Lung microvascular endothelial cell (primary cell): ENCODE measurements at places on chromosomes 11 and 22. TPM values are rescaled to one million over a fixed set of nuclear protein-coding genes. Genes with fewer than 3 reads are reported as not detected.

DNA sequence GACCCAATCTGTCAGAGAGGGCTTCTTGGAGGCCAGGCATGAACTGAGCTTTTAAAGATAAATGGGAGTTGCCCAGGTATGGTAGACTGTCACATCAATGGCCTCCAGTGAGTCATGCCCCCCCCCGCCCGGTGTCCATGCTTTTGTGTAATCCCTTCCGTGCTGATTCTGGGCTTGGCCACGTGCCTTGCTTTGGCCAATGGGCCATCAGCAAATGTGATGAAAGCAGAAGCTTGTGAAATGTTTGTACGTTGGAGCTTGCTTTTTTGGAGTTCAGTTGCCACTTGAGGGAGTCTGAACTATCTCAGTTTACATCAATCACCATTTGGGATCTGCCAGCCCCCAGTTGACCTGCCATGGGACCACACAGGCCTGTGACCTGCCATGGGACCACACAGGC, 4.3 kb upstream of the THY1 start:
- DNase-seq, result no peak

Gene GSTT2
- 0.20 TPM in 1 of 2 replicates, not detected in the other for total RNA-seq

Gene OTOG
- total RNA-seq, result not detected in 2 replicates

- DNase-seq, result no peak
Measured at GRCh38 chr11:95269036-95269819, 38.2 kb upstream of the SESN3 start.

GRCh38 chr11:70757241-70757640, 358.9 kb downstream of the CTTN start:
- DNase-seq, result no peak

DNA sequence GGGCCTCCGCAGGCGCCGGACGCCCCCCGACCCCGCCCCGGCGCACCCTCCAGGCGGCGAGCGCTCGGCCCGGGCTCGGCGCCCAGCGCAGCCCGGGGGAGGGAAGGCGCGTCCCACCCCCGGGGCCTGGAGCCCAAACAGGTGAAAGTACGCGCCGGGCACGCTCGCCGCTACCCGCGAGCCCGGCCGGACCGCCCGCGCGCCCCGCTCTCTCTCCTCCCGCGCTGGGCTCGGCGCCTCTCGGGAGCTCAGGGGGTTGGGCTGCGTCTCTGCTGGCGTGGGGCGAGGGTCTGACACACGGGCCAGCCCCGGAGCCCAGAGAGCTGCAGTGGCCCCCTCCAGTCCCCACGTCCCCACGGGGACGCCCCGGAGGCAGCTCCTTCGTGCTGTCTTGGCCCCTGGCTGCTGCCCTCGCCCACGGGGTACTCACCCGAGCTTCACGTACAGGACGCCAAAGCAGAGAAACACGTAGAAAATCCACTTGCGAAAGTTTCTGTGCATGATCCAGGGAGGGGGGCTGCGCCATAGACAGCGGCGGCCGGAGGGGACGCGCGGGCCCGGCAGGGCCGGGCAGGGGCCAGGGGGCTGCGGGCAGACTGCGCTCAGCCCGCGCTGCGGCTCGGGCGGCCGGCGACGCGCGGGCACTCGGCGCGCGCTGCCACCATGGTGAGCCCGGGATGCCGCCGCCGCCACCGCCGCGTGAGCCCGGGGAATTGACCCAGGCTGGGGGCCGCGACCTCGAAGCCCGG, 534 bp downstream of the WNT7B start:
- no peak for DNase-seq

DNA sequence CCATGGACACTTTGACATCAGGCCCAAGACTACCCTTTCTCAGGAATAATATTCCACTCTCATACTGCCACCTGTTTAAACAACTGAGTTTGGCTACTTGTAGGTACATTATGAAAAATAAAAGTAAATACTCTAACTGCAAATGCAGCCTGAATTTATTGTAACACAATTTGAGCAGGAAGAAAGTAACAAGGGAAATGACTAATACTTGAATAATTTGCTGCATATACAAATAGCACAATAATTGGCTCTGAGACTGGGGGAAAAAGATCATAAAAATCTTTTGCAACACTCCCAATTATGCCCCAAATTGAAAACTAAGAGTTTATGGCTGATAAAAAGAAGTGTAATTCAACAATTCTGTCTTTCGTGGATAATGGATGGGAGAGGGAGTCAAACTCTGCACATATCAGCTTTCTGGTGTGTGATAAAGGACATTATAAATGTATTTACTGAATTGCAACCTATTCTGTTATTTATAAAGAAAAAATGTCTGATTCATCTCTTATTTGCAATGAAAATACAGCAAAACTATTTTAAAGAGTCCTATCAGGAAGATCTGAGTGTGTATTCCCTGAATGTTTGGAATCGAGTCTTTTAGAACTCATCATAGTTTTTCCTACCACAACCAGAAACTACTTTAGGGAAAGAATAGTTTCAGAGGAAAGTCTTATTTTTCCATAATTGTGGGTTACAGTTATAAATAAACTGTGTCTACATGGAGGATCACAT, 359.0 kb downstream of the JRKL start:
- peak; percentile 46 for DNase-seq

Gene AMPD3
- 1.1 and 6.5 TPM in 2 replicates for total RNA-seq

Gene FBXO3
- 20.0 and 29.0 TPM in 2 replicates for total RNA-seq

DNA sequence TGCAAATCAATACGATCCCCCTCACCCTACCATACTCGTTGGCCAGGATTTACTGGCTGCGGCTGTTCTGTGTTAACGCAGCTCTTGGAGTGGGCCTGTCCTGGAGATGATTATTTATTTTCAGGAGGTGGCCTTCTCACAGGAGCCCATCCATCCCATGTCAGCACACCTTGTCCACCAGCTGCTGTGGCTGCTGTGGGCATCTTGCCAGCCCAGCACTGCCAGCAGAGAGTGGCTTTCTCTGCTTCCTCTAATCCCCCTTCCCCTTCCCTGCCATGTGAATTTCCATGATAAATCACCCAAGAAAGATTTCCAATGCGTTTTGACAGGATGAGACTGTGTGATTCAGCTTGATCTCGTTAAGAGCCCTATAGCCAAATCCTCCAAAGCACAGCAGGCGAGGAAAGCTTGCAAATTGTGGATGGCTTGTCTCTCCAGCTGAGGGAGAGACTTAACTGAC, 309.1 kb upstream of the C11orf87 start:
- DNase-seq, result peak; percentile 4

GRCh38 chr11:42631220-42631843, 680.5 kb upstream of the API5 start:
- DNase-seq, result peak; percentile 7

DNA sequence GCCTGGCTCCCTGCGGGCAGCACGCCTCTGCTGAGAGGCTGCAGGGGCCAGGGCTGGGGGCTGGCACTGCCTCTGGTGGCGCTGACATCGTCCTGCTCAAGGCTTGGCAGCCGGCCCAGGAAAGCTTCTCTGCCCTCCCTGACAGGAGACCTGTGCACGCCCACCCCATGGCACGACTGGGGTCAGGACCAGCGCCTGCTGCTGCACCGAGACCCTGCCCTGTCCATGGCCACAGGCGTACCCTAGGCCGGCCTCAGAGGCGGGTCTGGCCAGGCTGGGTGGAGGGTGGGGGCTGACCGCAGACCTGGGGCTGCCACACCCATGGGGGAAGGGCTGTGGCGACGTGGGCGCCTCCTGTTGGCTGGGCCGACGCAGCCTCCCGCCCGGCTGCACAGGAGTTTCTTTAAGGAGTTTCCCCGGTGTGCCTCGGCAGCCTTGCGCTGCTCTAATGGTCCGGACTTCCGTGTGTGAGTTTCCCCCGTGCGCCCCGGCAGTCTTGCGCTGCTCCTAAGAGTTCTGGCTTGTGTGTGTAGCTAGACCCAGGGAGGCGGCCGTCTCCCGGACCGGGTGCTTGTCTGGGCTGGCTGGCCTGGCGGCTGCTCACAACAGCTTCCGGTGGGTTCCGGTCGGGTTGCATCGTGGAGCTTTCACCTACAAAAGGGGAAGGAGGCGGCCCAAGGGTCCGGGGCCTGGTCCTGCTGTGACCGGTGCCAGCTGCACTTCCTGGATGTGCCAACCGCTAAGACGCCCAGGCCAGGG, 4.6 kb downstream of the TRABD start:
- DNase-seq, result peak; percentile 53

GRCh38 chr11:23480736-23481135, 620.5 kb upstream of the CCDC179 start:
- no peak for DNase-seq

Gene MMP8
- total RNA-seq, result not detected in 2 replicates

GRCh38 chr22:26474682-26475081, 8.9 kb downstream of the HPS4 start:
- no peak for DNase-seq

GRCh38 chr11:8033305-8034105, 46.4 kb downstream of the EIF3F start:
- DNase-seq, result peak; percentile 73

DNA sequence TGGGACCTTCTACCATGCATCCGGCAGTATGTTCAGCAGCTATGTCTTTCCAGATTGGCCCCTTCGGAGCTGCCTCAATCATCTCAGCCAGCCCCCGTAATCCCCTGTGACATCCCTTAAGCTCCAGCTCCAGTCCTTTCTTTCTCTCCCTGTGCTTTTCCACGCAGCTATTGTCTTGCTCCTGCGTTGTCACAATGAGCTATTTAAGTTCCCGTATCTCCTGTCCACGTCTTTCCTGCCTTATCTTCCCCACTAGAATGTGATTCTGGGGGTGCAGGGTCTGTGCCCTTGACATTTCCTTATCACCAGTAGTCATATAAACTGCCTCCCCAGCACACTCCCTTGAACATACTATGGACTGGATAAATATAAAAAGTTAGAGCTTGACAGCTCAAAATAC, 5.1 kb upstream of the ETS1 start:
- no peak for DNase-seq

DNA sequence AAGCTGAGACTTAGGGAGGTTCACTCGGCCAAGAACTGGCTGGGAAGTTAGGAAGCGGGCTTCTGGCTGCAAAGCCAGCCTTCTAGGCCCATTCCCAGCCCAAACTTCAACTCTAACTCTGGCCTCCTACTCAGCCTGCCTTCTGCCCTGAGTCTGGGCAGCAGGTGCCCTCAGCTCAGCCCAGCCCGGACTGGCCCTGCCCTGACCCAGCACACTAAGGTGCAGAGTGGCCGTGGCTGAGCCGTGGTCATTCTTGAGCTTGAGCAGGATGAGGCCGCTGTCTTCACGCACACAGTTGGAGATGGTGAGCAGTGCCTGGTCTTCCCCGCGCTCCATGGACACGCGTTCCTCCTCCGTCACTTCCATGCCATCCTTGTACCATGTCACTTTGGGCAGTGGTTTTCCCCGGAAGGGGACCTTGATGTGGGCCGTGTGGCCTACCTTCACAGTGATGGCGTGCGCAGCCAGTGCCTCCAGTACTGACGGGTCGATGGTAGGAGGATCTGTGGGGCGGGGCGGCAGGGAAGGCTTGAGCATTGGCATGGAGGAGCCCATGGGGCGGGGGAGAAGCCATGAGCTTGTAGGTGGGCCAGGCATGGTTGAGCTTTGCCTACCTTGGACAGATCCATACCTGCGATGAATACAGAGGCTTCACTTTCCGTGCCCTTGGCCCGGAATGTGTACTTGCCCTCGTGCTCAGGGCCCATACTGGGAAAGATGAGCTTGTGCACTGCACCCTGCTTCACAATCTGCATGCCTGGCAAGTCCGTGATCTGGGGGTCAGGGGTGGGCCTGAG, 12.1 kb downstream of the IGSF22 start:
- no peak for DNase-seq

DNA sequence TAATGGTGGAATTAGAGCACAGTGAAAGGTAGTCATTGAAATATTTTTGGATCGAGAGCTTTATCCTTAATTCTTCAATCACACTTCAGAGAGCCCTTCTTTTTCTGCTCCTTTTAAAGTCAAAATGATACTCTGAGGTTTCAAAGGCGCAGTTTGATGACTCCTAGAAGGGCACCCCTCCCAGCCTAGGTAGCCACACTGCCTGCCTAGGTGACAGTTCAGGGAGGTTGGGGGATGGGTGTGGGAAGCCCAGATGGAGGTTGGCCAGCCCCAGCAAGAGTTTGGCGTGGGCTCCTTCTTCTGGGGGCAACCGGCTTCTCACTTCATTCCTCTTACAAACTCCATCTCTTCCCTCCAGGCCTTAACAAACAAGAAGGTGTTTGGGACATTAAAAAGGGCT, 28.6 kb upstream of the PHF21A start:
- no peak for DNase-seq

Gene MDK
- 23.8 and 45.1 TPM in 2 replicates for total RNA-seq

Gene CARD16
- total RNA-seq, result 106 and 113 TPM in 2 replicates

Gene ARHGAP20
- 0.20 and 0.22 TPM in 2 replicates for total RNA-seq

GRCh38 chr11:89067264-89067663, 1.5 kb upstream of the GRM5 start:
- no peak for DNase-seq

Gene PDGFB
- 29.6 and 54.8 TPM in 2 replicates for total RNA-seq

DNA sequence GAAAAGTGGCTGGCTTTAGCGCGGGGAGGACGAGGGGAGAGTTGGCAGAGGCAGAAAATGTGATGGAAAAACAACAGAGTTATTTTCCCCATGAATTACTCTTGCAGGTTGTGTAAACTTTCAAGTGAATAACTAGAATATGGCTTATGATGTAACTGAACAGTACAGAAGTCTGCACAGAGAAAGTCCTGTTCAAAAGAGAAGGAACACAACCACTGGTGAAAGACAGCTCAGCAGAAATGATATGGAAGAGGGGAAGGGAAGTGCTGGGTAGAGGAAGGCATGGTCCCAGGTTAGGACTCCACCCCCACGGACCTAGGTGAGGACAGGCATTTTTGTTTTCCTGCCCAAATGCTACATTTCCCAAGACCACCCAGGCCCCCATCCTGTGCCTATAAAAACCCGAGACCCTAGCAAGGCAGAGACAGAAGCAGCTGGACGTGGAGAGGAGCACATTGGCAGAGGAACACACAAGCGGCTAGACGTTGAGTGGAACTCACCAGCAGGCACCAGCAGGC, 77.7 kb downstream of the MAML2 start:
- DNase-seq, result peak; percentile 42

- DNase-seq, result peak; percentile 56
Measured at GRCh38 chr22:44025171-44026065, 1.3 kb downstream of the PARVB start.

Gene KRTAP5-2
- total RNA-seq, result not detected in 2 replicates

Gene C11orf71
- 2.6 and 3.6 TPM in 2 replicates for total RNA-seq

Gene MFRP
- under 0.01 TPM in 1 of 2 replicates, not detected in the other for total RNA-seq

GRCh38 chr11:79344753-79345294, 96.0 kb downstream of the TENM4 start:
- DNase-seq, result no peak

DNA sequence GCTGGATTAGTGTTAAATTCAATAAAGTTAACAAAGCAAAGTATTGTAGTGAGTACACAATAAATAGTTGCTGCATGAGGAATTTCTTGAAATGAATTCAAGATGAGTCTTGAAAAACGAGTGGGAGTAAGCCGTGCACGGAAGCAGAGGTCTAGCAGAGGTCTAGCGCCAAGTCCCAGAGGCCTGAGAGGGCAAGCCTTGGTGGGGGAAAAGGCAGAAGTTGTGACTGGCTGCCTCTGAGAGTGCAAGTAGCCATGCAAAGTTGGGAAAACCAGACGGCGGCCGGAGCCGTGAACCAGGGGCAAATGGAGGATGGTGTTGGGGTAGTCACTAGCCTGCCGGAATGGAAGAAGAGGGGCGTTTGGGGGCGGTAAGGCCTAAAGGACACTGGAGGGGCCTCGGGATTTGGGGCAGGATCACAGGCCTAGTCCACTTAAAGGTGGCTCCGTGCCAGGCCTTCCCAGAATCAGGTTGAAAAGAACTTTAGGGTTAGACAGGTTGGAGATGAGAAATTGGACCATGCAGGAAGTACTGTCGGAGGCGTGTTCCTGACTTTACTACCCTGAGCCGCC, 379 bp upstream of the SLC3A2 start:
- DNase-seq, result no peak

Gene EIF3F
- 200 and 271 TPM in 2 replicates for total RNA-seq
